CD4-positive, alpha-beta memory T cell (primary cell): ENCODE measurements at places on chromosomes 2 and 18. TPM values are rescaled to one million over a fixed set of nuclear protein-coding genes. Genes with fewer than 3 reads are reported as not detected.

GRCh38 chr18:28875059-28875458 is 698.1 kb upstream of the CDH2 start:
- no peak for DNase-seq

GRCh38 chr2:189613077-189613636 is 32.6 kb upstream of the SLC40A1 start:
- DNase-seq = no peak

DNA sequence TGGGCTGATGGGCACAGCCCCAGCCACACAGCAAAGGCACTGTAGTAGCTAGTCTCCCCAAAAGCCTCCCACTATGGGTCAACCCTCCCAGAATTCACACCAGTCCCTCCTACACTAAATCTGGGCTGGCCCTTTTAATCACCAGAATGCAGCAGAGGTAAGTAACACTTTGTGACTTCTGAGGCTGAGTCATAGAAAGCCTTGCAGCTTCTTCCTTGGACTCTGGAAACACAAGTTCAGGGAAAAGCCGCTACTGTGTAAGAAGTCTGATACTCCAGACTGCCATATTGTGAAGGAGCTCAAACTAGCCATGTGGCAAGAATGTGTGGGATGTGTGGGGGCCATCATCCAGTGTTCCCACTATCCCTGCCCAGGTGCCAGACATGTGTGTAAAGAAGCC is 19.0 kb upstream of the SIX2 start:
- no peak for DNase-seq

DNA sequence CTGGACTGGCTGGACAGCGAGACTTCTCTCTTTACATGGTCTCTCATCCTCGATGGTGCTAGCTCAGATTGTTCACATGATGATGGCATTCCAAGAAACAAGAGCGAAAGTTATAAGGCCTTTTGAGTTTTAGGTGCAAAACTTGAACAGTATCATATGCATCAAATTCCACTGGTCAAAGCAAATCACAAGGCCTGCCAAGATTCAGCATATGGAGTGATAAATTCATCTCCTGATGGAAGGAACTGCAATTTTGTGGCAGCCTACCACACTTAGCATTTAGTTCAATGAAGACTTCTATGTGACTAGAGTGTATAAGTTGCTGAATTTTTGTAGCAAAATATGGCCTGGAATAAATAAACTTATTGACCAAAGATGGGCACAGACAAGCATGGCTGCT is 194.0 kb upstream of the EPC2 start:
- no peak for DNase-seq

DNA sequence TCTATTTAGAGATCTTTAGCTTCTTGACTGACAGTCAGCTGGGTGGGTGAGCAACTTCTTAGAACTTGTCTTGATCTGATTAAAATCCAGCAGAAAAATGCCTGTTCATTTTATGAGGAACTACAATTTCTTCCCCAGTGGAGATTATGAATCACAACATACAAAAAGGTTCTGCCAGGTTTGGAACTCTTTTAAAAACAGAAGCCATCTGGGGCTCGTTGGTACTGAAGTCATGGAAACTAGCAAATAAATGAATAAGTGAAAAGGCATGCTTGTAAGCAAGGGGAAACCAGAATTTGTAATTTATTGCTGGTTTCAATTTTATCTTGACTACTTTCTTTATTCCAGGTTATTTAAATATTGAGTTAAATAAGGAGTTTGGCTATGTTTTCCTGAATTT is 767.4 kb downstream of the MBD2 start:
- no peak for DNase-seq

ATP5MC3 gene
- 81.3 TPM for total RNA-seq

DNA sequence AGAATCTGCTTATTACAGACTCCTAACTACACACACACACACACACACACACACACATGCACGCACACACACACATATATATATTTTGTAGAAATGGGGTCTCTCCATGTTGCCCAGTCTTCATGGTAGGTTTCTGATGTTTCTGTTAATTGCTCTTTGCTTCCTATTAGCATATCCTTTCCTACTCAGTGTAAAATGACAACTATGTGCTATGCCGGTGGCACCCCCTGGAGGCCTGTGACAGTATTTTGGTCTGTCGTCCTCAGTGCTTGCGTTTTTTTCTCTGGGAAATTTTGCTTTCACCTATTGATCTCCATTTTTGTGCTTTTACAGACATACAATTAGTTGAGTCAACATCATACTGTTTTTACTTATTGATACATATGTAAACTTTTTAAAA is 322.1 kb downstream of the LRRTM1 start:
- DNase-seq = no peak

DNA sequence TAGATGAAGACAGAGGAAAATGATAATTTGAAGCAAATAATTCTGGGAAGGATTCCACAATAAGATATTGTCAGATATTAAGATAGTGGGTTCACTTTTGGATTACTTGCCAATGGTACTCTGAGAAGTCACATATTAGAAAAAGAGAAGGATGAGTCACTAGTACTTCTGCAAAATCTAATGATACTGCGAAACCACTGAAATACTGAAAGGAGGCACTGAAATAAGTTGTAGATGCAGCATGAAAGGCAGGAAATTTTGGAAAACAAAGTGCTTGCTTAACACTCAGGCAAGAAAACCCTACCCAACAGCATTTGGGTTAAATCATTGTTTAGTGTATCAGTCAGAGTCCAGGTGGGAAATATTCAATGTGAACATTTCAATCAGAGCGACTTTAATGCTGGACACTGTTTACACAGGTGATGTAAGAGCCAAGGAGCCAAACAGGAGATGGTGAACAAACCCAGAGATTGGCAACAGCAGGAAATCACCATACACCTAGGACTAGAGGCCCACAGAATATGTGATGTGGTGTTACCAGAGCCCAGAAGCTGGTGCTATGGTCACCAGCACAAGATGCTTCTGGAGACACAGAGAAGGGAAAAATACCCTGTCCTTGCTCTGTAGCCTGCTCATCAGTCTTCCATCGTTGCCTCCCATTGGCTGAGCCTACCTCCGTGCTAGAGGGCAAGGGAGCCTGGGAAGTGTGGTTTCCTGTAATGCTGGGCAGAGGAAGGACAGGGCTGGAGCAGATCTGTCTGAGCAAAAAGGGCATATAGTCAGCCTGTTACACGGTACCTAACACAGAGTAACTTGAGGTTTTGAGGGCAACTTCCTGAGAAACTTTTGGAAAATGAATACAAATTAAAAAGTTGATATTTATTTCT is 204.7 kb upstream of the ITGA4 start:
- no peak for DNase-seq

DSG1 gene
- total RNA-seq = not detected

OR6B2 gene
- not detected for total RNA-seq

ZNF513 gene
- total RNA-seq = 20.1 TPM

RAX gene
- total RNA-seq = not detected

DNA sequence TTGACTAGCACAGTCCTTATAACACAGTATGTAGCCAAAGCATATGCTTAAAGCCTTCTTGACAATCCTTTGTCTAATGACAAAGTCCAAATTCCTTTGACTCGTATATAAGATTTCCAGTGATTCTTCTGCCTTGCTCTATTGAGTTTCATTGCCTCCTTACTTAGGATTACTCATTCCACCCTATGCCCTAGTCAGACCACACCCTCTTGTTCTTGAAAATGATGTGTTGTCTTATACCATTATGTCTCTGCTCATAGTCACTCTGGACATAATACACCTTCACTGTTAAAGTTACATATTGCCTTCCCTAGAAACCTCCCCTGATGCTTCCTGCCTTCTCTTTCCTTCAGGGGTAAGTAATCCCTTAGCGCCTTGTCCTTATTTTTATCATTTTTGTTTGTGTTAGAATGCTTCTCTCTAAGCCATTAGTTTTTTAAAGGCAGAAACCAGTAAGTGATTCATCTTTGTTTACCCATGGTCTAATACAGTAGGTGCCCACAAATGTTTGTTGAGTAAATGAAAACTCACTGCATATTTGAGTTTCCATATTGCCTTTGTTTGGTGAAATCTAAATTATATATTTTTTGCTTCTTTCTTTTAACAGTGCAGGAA is 19.3 kb downstream of the GPD2 start:
- DNase-seq = no peak

GRCh38 chr2:30664761-30665358 is 142.4 kb downstream of the CAPN13 start:
- no peak for DNase-seq

- DNase-seq = no peak
These were observed 167.9 kb downstream of the INHBB start for GRCh38 chr2:120513776-120514357.

DNA sequence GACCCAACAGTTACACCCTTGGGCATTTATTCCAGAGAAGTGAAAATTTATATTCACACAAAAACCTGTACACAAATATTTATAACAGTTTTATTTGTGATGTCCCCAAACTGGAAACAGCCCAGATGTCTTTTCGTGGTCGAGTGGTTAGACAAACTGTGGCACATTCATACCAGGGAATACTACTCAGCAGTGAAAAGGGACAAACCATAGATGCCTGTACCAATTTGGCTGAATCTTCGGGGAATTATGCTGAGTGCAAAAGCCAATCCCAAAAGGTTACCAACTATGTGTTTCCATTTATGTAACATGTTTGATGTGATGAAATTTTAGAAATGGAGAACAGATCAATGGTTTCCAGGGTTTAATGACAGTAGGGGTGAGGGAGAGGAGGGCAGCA is 154.3 kb downstream of the GLI2 start:
- no peak for DNase-seq

- DNase-seq = peak; percentile 29
These were observed 56.2 kb downstream of the UXS1 start for GRCh38 chr2:106137731-106138521.

DNA sequence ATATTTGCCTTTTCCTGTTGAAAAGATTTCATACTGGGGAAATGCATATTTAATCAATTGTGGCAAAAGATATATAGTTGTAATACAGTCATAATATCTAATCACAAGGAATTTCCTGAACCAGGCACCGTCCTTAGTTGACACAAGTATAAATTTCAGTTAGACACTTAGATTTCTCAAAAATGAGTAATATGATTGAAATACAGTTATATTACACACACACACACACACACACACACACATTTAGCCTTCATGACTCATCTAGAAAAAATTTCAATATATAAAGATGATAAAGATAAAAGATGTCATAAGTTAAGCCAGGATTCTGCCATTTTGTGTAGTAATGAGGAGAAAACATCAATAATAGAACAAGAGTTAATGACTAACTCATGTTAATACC is 258.4 kb upstream of the ZNF804A start:
- no peak for DNase-seq

IL1B gene
- 0.81 TPM for total RNA-seq

NCKAP1 gene
- 6.3 TPM for total RNA-seq

DNA sequence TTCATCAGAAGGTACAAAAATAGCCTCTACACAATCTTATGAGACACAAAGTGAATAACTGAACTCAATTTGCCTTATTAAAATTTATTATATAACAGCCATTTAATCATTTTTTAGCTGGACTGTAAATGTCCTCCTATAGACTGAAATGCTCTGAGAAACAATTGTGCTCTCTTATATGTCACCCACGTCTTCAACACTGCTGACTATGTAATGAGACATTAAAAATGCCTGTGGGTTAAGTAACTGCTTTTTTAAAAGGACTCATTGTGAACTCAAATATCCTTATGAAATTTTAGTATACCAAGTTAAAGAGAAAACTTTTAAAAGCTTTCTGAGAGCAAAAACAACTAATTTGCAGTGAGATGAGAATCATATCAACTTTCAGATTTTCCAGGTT is 10.4 kb upstream of the GALNT1 start:
- no peak for DNase-seq

DNA sequence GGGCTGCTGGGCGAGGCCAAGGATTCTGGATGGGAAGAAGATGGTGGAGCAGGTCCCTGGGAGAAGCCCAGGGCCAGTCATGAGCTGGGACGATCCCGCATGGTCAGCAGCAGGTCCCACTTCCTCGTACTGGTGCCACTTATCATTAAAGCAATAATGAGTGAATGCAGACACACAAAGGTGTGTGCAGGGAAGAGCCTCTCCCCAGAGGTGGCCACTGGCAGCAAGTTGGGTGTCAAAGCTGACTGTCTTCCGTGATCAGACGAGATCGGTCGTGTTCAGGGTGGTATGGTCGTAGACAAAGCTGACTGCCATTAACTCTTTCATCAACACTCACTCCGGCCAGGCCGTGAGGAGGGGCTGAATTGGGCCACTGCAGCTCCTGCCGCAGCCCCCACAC is 10.3 kb upstream of the ARHGEF4 start:
- no peak for DNase-seq

CXCR1 gene
- total RNA-seq = not detected

DNA sequence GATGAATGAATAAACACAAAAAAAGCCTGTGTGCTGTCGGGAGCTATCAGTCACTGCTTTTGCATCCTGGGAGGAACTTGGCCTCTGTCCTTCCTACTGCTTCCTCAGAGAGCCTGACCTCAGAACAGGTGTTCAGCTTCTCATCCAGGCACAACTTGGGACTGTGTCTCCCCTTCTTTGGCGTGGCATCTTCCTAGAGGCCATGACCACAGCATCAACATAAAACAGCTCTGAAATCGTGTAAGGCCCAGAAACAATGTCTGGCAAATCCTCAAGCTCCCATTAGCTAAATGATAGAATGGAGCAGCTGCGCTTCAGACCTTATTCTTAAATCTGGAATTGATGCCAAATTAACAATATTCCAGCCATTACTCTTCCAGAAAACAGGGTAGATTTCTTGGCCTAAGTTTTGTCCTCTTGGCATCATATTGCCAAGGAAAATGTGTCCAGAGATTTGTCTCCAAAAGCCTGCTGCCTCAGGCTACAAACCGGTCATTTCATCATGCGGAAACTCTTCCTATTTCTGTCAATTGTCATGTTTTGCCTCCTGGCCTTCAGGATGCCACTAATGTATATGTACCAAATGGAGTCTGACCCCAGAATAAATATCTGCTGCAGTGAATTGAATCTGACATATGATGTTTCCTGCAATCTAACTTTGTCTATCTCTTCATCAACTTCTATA is 53.2 kb upstream of the RAB27B start:
- DNase-seq = no peak

DNA sequence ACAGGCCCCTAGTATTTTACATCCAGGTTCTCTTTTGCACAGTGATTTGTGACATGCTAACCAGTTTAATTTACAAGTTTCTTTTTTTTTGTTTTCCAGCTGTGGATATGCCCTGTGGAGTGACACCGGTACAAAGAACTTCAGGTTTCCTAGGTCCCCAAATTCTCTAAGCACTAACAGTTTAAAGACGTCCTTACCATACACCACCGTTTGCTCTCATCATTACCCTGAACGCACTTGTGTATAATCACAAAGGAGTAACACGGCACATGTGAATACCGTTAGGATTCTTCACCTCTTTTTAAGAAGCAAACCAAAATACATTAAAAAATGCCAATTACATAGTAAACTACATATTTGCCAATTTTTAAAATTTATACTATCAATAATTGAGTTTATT is 853 bp downstream of the LANCL1 start:
- peak; percentile 9 for DNase-seq

DNA sequence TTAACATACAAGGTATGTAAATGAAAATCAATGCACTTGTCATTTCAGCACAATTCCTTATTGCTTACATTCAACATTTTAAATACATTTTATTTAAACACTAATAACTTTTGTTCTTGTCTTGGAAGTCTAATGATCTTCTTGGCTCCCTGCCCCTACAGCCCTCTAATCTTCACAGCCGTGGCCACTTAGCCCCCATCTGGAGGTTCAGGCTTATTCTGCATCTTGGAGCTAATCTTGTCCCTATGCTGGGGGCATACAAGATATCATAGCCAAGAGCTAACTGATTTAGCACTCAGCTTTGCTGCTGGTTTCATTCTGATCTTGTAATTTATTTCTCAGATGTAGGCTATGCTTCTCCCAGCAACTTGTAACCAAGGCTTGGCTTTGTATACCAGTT is 140.8 kb downstream of the TMEFF2 start:
- DNase-seq = no peak

- no peak for DNase-seq
These were observed 56.1 kb upstream of the RNF152 start for GRCh38 chr18:61948846-61949438.
